GM04504 (cell line): ENCODE measurements at places on chromosomes 7 and 10.

DNA sequence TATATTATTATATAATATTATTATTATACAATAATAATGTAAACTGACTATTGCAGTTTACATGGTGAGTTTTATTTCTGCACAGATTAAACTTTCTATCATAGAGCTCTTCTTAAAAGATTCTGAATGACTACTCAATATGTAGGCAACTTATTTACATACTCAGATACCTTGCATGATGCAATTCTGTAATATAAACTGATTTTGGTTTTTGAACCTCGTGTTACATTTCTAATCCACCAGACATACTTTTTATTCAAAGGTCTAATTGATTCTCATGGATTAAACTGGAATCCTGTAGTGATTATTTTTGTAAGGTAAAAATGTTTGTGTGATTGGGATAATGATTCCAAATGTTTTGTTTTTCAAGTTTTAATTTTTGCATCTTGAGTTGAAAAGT lies 19.9 kb downstream of the SLC26A4 start:
- DNase-seq, result no peak

- DNase-seq, result no peak
Measured at GRCh38 chr10:123633106-123633505, 33.0 kb upstream of the GPR26 start.

GRCh38 chr7:72785166-72785955 lies 42.6 kb downstream of the TYW1B start:
- peak; percentile 8 for DNase-seq

GRCh38 chr7:93921186-93921585 lies 349 bp upstream of the GNG11 start:
- no peak for DNase-seq

DNA sequence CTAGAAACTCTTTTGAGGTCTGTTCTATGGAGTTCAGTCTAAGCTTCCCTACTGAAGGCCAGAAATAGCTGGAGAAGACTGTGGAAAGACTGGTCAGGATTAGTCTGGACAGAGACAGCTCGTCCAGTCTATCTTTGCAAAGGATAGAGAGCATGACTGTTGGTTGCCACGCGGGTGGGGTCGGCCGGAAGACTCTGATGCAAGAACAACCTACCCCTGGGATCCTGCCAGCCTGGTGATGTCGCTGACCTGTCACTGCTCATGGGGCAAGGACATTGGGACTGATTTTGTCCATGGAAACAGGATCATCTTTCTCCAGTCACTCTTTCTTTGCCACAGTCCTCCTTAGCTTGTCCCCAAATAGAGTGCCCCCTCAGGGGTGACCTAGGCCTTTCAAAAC lies 337.6 kb upstream of the NPSR1 start:
- DNase-seq, result no peak

DNA sequence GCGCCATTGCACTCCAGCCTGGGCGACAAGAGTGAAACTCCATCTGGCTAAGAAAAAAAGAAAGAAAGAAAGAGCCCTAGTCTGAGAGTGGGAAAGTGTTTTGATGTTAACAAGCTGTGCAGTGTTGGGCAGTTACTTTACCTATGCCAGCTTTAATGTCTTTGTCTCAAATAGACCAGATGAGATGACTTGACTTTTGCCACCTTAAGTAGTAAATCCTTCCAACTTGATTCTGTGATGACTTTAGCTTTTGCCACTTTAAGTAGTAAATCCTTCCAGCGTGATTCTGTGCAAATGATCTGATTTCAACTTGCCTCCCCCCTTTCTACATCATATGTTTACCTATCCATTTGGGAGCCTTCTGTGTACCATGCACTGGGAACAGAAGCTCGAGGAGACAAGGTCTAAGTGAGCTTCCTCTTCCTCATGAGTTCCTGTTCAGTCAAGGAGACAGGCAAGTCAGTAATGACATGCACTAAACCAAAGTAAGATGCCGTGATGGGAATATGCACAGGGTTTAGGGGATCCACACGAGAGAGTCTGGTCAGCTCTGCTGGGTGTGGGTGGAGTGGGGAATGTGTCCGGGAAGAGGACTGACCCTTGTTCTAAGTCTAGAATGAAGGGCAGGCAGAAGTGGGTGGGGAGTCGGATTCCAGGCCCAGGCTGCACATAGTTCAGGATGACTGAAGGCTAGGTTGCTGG lies 17.2 kb downstream of the INPP5F start:
- no peak for DNase-seq

GRCh38 chr10:121845044-121845784 lies 82.6 kb downstream of the ATE1 start:
- DNase-seq, result no peak
